Progenitor cell of endocrine pancreas (in vitro differentiated cells): ENCODE measurements at places on chromosomes 4 and X.
A peak's percentile ranks its signal among the peaks of the same experiment; 100 is the strongest.

DNA sequence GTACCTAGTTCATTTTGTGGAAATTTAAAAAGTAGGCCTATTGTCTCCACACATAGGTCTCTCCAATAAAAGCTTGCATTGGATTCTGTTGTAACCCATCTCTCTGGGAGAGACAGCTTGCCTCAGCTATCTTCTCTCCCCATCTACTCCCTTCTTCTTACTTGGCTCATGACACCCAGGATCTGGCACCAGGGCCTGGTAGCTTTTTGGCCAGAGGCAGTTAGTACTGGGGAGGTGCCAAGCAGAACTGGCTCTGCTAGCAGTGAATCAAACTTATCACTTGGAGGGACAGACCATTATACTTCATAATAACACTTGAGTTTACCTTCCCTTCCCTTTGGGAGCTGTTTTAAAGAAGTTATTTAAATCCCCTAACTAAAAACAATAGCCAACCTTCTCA lies 31.8 kb downstream of the PLAC1 start:
- peak overlapping the region; percentile 40 for H3K27ac ChIP-seq
- no peaks in the 10 kb centered on the region for H3K27me3 ChIP-seq
- no peaks in the 10 kb centered on the region for H3K36me3 ChIP-seq
- DNase-seq, result no peak
- H3K4me1 ChIP-seq, result no peaks in the 10 kb centered on the region

DNA sequence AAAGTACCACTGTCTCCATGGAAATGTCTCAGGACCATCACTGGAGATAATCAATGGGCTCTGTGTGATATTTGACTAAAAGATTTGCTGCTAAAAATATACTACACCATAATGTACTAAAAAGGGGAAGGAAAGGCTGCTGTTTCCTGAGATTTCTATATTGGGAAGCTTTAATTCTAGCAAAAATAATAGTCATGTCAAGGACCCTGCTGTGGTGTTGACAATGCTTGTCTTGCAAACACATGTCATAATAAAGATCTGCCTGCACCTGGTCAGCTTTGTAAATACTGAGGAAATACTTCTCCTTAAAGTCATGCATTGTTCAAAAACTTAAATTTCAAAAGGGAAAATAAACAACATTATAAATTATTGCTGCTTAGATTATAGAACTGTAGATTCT lies 417.9 kb downstream of the GPM6A start:
- no peak for DNase-seq
- peaks cover 6% of the 10 kb centered on the region for H3K4me1 ChIP-seq
- no peaks in the 10 kb centered on the region for H3K36me3 ChIP-seq
- no peak overlapping the region for H3K27ac ChIP-seq
- H3K27me3 ChIP-seq, result no peaks in the 10 kb centered on the region

DNA sequence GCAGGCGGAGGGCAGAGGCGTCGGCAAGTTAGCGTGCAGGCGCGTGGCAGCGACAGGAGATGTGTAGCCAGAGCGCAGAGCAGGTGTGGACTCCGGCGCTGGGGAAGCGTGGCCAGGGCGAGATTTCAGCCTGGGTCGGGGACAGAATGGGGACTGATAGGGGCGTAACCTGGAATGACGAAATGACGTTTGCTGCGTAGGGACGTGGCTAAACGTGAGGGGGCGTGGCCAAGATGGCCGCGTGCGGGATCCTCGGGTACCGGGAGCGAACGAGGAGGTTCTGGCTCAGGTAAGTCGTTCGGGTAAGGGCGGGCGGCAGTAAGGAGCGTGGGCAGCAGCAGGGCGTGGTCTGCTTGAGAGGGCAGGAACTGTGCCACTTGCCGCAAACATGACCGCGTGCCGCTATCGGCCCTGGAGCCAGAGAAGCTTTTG lies 10.9 kb upstream of the CLTRN start:
- no peaks in the 10 kb centered on the region for H3K27me3 ChIP-seq
- peaks cover 21% of the 10 kb centered on the region for H3K4me1 ChIP-seq
- DNase-seq, result peak; percentile 48
- H3K27ac ChIP-seq, result no peak overlapping the region
- H3K36me3 ChIP-seq, result peaks cover 3% of the 10 kb centered on the region

DNA sequence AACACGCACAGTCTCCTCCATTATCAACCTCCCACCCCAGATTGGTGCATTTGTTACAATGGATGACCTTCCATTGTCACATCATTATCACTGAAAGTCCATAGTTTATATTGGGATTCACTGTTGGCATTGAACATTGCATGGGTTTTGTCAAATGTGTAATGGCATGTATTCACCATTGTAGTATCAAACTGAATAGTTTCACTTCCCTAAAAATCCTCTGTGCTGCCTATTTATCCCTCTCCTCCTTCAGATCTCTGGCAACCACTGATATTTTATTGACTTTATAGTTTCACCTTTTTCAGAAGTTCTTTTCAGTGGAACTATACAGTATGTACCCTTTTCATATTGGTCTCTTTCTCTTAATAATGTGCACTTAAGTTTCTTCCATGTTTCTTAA lies 1565.4 kb downstream of the PCDH18 start:
- no peak for DNase-seq
- H3K27ac ChIP-seq, result no peak overlapping the region
- no peaks in the 10 kb centered on the region for H3K4me1 ChIP-seq
- H3K36me3 ChIP-seq, result no peaks in the 10 kb centered on the region
- no peak overlapping the region for H3K4me3 ChIP-seq
- H3K27me3 ChIP-seq, result no peaks in the 10 kb centered on the region

- no peaks in the 10 kb centered on the region for H3K36me3 ChIP-seq
- DNase-seq, result no peak
- no peak overlapping the region for H3K4me3 ChIP-seq
- peaks cover 4% of the 10 kb centered on the region for H3K27me3 ChIP-seq
- no peaks in the 10 kb centered on the region for H3K4me1 ChIP-seq
Measured at GRCh38 chr4:185895866-185896265, 83.9 kb upstream of the SORBS2 start.

DNA sequence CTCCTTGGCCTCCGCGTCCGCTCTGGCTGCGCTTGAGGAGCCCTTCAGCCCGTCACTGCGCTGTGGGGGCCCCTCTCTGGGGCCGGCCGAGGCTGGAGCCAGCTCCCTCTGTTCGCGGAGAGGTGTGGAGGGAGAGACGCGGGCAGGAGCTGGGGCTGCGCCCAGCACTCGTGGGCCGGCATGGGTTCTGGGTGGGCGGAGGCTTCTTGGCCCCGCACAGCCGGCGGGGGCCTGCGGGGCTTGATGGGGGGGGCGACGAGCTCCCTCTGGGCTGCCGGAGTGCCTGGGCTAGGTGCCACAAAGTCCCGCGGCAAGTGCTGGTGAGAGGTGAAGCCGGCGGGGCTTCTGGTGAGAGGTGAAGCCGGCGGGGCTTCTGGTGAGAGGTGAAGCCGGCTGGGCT lies 61.9 kb downstream of the ANKRD50 start:
- DNase-seq, result no peak
- peaks cover 3% of the 10 kb centered on the region for H3K4me1 ChIP-seq
- no peaks in the 10 kb centered on the region for H3K27me3 ChIP-seq
- H3K36me3 ChIP-seq, result peaks cover 8% of the 10 kb centered on the region
- no peak overlapping the region for H3K4me3 ChIP-seq

DNA sequence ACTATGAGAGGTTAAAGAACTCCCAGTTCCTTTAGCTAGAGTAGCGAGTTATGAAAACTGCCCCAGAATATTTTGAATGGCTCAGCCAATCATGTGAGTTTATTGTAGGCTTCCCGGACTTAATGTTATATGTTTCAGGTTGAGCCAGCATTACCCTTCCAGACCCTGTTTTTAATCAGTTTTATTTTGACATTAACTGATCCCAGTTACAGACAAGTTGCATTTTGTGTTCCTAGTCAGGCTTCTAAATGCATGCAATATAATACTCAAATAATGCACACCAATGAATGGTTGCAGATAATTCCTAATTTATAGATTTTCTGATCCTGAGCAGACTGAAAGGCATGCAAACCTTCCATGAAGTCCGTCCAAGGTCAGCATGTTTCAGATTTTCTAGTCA lies 57.8 kb downstream of the EDNRA start:
- peaks cover 10% of the 10 kb centered on the region for H3K36me3 ChIP-seq
- H3K4me1 ChIP-seq, result peaks cover 14% of the 10 kb centered on the region
- DNase-seq, result no peak
- no peak overlapping the region for H3K27ac ChIP-seq
- H3K27me3 ChIP-seq, result no peaks in the 10 kb centered on the region

DNA sequence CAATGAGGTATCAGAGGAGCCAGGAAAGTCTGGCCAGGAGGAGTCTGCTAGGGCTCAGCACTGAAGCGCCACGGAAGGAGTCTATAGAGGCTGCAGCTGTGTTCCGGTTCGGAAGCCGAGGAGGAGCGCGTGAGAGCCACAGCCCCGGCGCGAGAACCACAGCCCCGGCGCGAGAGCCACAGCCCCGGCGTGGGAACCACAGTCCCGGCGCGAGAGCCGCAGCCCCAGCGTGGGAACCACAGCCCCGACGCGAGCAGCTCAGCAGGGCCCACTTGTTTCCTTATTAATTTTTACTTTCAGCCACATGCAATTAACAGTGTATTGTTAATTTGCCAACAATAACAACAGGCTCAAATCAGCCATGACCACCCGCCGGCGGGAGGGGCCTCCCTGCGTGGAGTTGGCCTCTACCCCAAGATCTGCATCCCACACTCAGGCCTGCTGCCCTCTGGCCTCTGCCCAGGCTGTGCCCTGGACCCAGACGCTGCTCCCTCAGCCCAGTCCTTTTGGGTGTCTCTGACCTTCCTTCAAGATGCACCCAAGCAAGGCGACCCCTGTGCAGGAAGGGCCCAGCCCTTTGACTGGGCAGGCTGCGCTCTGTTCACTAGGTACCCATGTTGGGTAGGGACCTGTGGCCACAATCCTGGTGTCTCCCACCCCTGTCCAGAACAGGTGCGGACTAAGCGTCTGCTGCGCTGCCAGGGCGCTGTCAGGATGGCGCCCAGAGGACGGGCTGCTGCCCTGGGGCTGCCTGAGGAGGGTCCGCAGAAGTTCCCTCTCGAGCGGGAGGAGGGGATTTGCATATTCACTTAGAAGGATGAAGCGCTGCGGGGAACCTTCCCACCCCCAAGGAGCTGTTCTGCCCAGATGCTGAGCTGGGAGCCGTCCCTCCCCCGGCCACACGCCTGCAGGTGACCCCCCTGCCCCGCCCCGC lies 113.8 kb downstream of the ADRA2C start:
- H3K27me3 ChIP-seq, result peaks cover 73% of the 10 kb centered on the region
- no peaks in the 10 kb centered on the region for H3K36me3 ChIP-seq
- no peak for DNase-seq
- H3K4me1 ChIP-seq, result no peaks in the 10 kb centered on the region

GRCh38 chr4:48756689-48757220 lies 23.3 kb downstream of the FRYL start:
- peaks cover 13% of the 10 kb centered on the region for H3K36me3 ChIP-seq
- H3K27me3 ChIP-seq, result no peaks in the 10 kb centered on the region
- H3K4me1 ChIP-seq, result no peaks in the 10 kb centered on the region
- no peak overlapping the region for H3K4me3 ChIP-seq
- H3K27ac ChIP-seq, result no peak overlapping the region

DNA sequence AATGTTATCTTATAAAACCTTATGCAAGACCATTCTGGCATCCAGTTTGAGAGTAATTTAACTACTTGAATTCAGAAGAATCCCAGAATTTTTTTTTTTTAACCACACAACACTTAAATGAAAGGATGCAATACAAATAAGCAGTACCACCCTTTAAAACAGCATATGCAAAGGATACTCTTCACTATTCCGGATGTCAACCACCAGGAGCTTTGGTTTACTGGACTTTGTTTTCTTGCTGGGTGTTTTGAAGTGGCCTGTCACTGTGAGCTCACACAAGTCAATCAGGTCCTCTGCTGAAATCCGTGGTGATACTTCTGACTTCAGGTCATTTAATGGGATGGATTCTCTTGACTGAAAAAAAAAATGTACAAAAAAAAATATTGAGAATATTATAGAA lies 200.0 kb downstream of the TBCK start:
- H3K36me3 ChIP-seq, result peaks cover 60% of the 10 kb centered on the region
- no peak overlapping the region for H3K4me3 ChIP-seq
- H3K27ac ChIP-seq, result no peak overlapping the region
- H3K4me1 ChIP-seq, result no peaks in the 10 kb centered on the region
- H3K27me3 ChIP-seq, result no peaks in the 10 kb centered on the region
- no peak for DNase-seq

DNA sequence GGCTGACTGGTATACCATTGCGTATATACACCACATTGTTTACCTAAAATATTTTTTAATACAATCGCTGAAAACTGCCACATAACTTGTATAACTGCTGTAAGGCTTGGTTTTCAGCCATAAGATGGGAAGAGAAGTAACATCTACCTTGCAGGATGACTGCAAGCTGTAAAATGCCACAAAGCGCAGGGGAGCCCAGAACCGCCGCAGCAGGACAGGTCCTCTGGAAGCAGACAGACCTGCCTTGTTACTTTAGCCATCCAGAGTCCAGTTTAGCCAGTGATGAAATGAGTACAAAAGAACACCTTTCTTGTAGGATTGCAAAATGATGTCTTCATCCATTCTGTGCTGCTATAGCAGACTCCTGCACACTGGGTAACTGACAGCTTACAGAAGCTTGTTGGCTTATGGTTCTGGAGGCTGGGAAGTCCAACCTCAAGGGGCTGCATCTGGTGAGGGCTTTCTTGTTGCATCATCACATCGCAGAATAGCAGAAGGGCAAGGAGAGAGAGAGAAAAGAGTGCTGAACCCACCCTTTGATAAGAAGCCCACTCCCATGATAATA lies 4.1 kb upstream of the CTBP1 start:
- no peak for DNase-seq
- no peak overlapping the region for H3K27ac ChIP-seq
- H3K36me3 ChIP-seq, result peaks cover 38% of the 10 kb centered on the region
- peaks cover 6% of the 10 kb centered on the region for H3K4me1 ChIP-seq

DNA sequence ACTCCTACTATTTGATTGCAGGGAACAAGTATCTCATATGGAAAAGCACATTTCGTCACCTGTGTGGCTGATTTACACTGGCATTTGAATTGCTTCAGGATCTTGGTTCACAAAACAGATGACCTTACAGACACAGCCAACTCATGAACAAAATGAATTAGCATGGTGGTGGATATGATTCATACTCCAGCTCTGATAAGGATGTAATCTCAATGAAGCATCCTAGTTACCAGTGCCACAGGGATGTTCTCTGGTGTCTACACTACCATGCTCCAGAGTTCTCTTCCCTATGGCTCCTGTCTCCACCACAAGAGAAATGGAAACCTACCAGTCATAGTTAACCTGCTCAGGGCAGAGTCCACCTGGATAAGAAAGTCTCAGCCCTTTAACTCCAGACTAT lies 40.7 kb downstream of the TEC start:
- peaks cover 2% of the 10 kb centered on the region for H3K36me3 ChIP-seq
- H3K4me3 ChIP-seq, result no peak overlapping the region
- H3K4me1 ChIP-seq, result peaks cover 7% of the 10 kb centered on the region
- no peaks in the 10 kb centered on the region for H3K27me3 ChIP-seq
- no peak overlapping the region for H3K27ac ChIP-seq
